Substantia nigra (tissue), 51 donors: ENCODE measurements at places on chromosomes 5 and 9.

DNA sequence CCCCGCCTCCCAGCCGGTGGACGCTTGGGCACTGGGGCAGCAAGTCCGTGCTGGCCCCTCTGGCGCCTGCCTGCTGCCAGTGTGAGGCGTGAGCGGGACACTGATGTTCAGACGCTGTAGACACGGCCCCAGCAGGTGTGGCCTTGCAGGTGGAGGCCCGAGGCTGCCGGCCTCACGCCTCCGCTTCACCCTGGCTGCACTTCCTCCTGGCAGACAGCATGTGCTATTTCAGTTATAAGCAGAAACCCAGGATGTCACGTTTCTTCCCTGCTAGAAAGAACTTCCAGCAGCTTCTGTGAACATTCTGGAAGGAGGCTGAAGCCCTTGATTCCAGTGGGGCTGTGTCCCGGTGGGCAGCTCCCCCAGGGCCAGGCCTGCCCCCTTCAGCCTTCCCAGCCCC lies 114.8 kb upstream of the FCN2 start:
- no peak for DNase-seq

DNA sequence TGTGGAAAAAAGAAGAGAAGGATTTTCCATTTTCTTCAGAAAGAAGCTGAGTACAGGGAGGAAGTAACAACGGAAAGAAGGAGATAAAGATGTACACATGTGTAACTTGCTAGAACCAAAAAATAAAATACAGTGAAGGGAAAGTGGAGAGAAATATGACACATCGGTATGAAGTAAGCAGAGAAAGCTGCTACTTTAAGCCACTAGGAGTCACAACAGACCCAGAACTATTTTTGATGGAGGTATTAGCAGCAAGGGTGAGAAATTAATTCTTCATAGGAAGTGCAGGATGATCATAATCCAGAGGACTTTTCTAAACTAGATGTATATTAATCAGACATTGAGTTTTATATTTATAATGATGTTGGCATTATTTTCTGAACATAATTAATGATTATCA lies 88.5 kb downstream of the FAM174A start:
- DNase-seq: no peak

DNA sequence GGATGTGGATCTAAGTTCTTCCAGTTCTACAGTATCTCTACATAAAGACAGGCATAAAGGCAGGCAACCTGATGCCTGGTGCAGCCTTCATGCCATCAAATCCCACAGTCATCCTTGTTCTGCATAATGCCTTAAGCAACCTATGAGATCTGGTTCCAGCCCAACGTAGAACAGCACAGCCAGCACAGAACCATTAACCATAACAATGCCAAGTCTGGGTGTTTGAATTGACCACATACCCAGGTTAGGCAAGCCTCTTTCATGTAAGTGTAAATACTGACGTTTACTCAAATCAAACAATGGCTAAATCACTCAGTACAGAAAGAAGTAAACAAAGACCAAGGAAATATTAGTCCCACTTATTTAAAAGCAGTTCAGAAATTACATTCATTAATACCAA lies 195.0 kb downstream of the ADAMTSL1 start:
- DNase-seq: no peak

DNA sequence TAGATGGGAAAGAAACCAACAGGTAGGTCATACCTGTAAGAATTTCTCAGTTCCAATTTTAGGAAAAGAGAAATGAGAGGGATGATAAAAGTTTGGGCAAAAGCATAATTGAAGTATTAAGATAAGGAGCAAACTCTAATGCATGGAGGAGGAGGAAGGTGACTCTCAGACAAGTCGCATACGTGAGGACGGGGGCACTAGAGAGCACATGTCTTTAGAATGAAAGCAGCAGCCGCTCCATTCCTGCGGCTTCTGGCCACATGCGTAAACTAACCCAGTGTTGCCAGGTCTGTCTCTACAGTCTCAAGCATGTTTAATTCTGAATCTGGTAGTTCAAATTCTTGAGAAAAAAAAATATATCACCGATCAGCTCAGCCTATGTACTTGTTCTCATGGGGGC lies 371.5 kb upstream of the SLC30A5 start:
- no peak for DNase-seq

DNA sequence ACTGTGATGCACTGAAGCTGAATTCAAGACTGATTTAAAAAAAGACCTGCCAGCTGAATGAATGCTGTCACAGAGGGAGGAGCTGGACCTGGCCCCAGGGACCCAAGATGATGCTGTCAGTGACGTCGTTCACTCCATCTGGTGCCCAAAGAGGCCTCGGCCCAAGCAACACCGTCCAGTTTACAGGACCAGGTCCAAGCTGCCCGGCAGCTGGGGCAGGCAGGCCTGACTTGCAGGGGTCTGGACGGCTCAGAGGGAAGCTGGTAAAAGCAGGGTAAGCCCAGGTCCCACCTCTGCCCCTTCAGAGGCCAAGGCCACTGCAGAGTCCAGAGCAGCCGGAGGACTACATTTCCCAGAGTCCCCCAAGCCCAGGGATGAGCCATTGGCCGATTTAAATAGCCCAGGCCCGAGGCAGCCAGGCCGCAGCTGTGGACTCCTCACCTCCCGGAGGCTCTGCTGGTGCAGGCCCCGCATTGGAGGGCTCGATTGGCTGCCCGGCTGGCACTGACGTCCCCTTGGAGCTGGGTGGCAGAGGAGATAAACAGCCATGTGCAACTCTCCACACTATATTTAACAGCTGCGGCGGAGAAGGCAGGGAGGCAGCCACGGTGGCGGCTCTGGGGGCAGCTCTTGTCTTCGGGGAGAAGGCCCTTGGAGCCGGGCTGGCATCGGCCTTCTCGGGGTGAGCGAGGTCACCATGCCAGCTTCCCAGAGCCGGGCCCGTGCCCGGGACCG lies at the start of gene PLPP7:
Gene PLPP7 (plus strand): TSS at position 423 of the 735 bp plus-strand sequence. CDS start 275 bp downstream, at position 698.
- DNase-seq: peak; percentile 86

GRCh38 chr5:112310746-112311145 lies 108.3 kb downstream of the EPB41L4A start:
- DNase-seq: no peak

DNA sequence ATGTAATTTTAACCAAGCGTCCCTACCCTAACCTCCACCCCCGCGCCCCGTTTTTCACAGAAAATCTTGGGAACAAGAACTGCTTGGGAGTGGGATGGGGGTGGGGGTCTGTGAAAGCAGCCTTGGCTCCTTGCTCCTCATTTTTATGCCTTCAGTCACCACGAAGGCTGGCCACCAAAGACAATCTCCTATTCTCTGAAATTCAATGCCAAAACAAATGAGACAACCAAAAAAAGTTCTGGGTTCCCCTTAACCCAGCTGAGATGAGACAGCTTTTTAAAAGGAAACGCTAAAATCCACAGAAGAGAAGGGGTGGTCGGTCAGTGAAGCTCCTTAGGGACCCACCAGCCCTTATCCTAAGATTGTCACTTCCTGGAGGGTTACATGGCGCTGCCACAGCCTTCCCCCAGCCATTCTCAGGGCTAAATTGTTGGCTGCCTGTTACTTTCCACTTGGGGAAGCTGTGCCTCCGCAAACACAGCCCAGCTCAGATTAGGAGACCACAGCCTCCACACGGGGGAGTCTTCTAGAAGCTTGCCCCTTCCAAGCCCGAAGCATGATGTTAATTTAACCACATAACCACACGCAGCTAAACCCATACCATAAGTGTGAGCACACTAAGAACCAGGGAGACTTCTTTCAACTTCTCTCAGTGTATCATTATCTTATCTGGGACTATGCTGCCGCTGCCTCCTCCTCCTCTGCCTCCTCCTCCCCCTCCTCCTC lies 136.3 kb downstream of the FOXD1 start:
- no peak for DNase-seq
